Left colon (tissue), 2 donors: ENCODE measurements at places on chromosomes 3 and 15. TPM values are rescaled to one million over a fixed set of nuclear protein-coding genes. Genes with fewer than 3 reads are reported as not detected.

GRCh38 chr15:69853544-69853951 lies 244.2 kb downstream of the TLE3 start:
- DNase-seq = no peak

DNA sequence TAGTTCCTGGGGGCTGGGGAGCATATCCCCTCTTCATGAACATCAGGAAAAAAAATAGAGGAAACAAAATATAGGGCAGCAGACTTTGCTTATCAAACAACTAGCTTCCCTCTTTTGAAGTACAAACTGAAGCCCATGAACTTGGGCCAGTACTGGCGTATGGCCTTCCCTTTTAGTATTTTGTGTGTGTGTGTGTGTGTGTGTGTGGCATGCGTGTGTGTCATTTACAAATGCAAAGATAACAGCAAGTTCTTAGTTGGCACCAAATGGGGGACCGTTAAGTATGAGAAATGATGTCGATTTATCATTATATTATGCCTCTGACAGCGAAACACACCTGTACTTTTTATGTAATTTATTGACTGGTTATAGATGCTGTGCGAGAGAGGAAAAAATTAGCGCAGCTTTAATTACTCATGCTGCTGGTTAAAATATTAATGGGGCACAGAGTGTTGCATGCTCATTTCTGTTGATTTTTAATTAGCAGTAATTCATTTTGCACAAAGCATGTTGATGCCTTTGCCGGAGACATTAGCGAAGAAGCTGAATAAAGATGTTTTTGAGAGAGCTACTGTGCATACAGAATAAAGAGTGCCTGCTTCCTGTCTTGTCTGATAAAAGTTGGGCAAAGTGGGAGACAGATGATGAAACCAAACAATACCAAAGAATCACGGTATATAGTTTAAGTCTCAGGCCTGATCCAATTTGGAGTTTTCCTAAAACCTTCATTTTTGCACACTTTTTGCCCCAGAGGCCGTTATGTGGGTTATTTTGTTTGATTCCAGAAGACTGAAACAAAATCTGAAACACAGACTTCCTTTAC lies 297.1 kb downstream of the SATB1 start:
- no peak for DNase-seq

DNA sequence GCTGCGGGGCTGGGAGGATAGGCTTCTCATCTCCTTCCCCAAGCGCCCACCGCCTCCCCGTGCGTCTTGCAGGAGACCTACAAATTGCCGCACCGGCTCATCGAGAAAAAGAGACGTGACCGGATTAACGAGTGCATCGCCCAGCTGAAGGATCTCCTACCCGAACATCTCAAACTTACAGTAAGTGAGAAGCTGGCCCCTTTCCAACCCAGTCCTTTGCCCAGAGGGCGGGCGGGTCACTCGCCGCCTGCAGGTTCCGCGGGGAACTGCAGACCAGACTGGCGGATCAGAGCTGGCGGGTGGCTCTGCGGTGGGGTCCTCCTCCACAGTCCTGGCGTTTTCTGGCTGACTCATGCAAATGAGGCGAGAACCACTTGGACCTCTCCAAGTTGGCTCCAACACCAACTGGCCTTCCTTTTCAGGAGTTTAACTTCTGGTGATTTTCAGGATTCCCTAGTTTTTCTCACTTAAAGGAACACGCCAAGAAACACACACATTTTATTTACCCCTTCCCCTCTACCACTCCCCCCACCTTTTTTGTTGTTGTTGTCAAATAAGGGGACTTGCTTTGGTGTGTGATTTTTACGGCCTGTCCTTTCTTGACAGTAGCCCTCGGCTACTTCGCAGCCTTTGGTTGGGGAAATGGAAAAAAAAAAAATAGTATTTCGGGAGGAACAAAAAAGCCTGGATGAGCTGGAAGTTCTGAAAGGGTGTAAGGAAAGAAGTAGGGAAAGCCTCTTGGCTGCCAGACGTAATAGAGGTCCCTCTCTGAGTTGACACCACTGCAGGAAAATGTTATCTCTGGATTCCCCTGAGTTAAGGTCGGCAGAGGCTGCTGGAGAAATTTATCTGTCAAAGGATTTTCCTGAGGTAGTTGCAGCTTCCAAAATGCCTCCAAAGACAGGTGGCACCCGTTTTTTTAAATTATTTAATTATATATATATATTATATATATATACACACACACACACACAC lies 1.3 kb downstream of the BHLHE40 start:
- peak; percentile 96 for DNase-seq

Gene PIGZ
- 92.6 TPM for total RNA-seq

Gene SNURF
- total RNA-seq = 3.7 TPM
